Fibroblast of villous mesenchyme (primary cell): ENCODE measurements at places on chromosomes 11 and 22. TPM values are rescaled to one million over a fixed set of nuclear protein-coding genes. Genes with fewer than 3 reads are reported as not detected.
A peak's percentile ranks its signal among the peaks of the same experiment; 100 is the strongest.

Gene RPUSD4
- 18.0 and 19.0 TPM in 2 replicates for total RNA-seq

Gene CNTF
- 2.2 and 2.9 TPM in 2 replicates for total RNA-seq

- peak; percentile 16 for DNase-seq
Measured at GRCh38 chr11:120714438-120714837, 202.9 kb downstream of the GRIK4 start.

Gene CABP4
- not detected in 2 replicates for total RNA-seq

- DNase-seq, result no peak
Measured at GRCh38 chr11:73201888-73202780, 15.9 kb upstream of the P2RY2 start.

DNA sequence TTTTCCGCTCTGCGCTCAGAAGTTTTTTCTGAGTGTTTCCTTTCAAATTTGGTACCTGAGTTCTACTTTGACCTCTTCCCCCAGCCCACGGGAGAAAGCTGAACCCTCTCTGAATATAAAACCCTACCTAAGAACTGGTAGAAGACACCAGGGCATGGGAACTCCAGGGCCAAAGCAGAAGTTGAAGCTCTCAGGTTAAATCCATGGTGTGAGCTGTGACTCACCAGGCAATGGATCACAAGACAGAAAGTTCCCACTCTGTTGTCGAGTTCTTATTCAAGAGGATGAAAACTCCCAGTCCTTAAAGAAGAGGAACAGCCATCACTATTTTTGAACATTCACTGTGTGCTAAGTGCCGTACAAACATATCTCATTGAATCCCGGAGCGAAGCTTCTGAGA lies 8.9 kb downstream of the TMEM218 start:
- no peak for DNase-seq

Gene PCF11
- total RNA-seq, result 30.9 and 46.2 TPM in 2 replicates

- DNase-seq, result peak; percentile 23
Measured at GRCh38 chr11:35419184-35419829, at the start of gene SLC1A2. Gene SLC1A2 (minus strand): TSS chr11:35419558. CDS start chr11:35418966, 592 bp downstream.

- DNase-seq, result no peak
Measured at GRCh38 chr11:17985517-17985916, 27.3 kb downstream of the SERGEF start.

DNA sequence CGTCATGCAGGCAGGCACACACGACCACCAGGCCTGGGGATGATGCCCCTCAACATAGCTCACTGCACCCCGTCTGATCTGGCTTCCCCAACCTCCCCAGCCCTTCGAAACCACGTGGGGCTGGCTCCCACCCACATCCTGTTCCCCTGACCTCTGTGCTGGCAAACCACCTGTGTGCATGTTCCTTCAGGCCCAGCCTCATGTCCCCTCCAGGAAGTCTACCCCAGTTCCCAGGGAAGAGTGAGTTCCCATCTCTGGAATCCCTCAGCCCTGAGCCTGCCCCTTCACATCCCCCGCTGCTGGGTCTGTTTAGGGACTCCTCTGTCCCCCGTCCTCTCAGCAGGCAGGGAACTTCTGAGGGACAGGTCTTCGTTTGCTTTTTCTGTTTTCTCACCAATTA lies 7.1 kb downstream of the SLC7A4 start:
- DNase-seq, result no peak

DNA sequence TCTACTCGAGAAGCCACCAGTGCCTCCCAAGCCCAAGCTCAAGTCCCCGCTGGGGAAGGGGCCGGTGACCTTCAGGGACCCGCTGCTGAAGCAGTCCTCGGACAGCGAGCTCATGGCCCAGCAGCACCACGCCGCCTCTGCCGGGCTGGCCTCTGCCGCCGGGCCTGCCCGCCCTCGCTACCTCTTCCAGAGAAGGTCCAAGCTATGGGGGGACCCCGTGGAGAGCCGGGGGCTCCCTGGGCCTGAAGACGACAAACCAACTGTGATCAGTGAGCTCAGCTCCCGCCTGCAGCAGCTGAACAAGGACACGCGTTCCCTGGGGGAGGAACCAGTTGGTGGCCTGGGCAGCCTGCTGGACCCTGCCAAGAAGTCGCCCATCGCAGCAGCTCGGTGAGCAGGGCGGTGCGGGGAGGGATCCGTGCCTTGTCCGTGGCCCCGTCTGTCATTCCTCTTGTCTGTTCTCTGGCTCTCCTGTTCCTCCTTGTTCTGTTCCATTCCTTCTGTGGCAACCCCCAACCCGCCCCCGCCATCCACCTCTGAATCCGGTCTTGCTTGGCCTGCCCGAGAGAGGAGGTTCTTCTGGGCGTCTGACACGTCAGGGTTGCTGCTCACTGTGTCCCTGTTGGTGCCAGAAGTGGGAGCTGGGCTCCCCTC lies 15.8 kb upstream of the ACR start:
- no peak for DNase-seq

DNA sequence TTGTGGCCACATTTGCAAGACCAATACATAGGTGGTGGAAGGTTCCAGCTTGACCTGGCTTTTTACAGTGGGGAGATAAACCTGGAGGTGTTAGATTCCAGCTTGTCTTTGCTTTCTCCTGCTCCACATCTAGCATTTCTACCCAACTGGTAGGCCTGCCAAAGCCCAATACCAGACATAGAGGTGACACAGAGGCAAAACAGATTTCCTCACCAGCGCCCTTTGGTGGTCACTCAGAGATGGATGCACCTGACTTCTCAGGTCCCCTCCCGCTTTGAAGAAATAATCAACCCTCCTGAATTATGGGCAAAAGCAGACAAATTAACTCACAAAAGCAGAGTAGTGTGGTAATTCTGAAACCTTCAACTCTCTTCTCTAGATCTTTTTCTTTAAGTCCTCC lies 1356.2 kb downstream of the FAM181B start:
- no peak for DNase-seq

DNA sequence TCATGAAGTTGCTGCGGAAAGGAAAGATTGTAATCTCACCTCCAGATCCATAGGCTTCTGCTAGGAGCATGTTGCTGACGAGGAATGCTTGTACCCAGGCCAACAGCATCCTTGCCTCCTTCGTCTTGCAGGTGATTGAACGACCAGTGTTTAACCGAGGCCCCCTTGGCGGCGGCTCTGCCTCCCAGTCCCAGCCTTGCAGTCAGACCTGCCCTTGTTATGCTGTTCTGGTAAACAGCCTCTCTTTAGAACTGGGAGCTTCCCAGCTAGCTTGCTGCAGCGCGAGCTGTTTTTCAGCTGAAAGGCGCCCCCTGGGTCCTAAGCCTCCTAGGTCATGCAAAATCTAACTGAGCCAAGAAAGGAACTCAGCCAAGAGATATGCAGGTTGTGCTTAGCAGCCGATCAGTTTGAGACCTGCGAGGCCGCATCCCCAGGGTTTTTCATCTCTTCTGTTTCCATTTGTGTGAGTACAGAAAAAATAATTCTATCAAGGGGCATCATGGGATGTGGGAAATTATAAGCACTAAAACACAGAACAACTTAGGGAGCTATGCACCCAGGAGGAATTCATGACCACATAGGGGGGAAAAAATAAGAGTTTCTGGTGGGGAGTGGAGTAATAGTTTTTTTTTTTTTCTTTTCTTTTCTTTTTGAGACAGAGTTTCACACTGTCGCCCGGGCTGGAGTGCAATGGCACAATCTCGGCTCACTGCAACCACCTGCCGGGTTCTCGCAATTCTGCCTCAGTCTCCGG lies at the start of gene PIK3IP1:
Gene PIK3IP1 (minus strand): TSS at position 253 of the 754 bp plus-strand sequence. CDS start 144 bp downstream, at position 109.
- DNase-seq, result peak; percentile 93
